ENCODE measurements at places on chromosomes 1 and 21. TPM values are rescaled to one million over a fixed set of nuclear protein-coding genes. Genes with fewer than 3 reads are reported as not detected.

LAPTM5 gene
- total RNA-seq = 153 TPM

TNFRSF4 gene
- total RNA-seq = 305 TPM

TDRD10 gene
- total RNA-seq = not detected

GRCh38 chr1:77631751-77632150 lies 50.7 kb downstream of the ZZZ3 start:
- no peak overlapping the region for H3K27ac ChIP-seq
- H3K36me3 ChIP-seq = peaks cover 22% of the 10 kb centered on the region
- H3K4me1 ChIP-seq = peaks cover 5% of the 10 kb centered on the region
- H3K27me3 ChIP-seq = no peaks in the 10 kb centered on the region
- DNase-seq = no peak

GRCh38 chr21:45322231-45322959 lies 34.7 kb upstream of the POFUT2 start:
- H3K4me3 ChIP-seq = no peak overlapping the region
- no peaks in the 10 kb centered on the region for H3K36me3 ChIP-seq
- no peak for DNase-seq
- H3K4me1 ChIP-seq = no peaks in the 10 kb centered on the region

DNA sequence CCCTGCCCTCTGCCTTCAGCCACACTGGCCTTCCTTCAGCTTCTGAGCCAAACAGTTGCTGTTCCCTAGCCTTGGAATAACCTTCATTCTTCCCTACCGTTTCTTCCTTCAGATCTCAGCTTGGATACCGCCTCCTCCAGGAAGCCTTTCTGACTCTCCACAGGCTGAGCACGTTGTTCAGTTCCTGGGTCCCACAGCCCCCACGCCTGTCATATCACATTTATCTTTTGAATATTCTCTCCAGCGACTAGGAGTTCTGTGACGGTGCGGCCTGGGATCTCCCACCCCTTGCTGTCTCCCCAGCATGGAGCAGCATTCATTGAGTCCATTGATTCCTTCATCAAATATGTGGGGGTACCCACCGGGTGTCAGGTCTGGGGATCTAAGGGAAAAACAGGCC lies 39.2 kb downstream of the EPHA2 start:
- H3K27ac ChIP-seq = no peak overlapping the region
- no peaks in the 10 kb centered on the region for H3K36me3 ChIP-seq
- peaks cover 13% of the 10 kb centered on the region for H3K27me3 ChIP-seq
- DNase-seq = peak; percentile 41
- H3K4me3 ChIP-seq = no peak overlapping the region

GRCh38 chr1:199858171-199858570 lies 169.3 kb upstream of the NR5A2 start:
- peaks cover 6% of the 10 kb centered on the region for H3K4me1 ChIP-seq
- no peak overlapping the region for H3K27ac ChIP-seq
- DNase-seq = no peak
- H3K27me3 ChIP-seq = peaks cover 22% of the 10 kb centered on the region
- no peak overlapping the region for H3K4me3 ChIP-seq
- no peaks in the 10 kb centered on the region for H3K36me3 ChIP-seq

DNA sequence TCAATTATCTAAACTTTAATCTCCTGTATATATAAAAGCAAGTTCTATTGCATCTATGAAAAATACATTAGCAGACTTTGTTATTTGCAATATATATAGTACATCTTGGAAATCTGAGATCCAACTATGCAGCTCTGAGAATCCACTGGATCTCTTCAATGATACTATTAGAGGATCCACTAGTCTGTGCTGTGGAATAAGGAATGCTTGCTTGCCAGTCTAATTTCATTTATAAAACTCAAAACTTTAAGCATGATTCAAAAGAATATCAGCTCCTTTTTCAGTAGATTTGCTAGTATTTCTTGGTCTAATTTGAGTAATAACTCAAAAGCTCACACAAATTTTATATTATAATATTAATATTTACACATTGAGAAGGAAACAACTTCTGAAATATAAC lies 115.1 kb downstream of the SPATA6 start:
- no peak for DNase-seq
- H3K4me1 ChIP-seq = no peaks in the 10 kb centered on the region
- no peak overlapping the region for H3K27ac ChIP-seq
- H3K4me3 ChIP-seq = no peak overlapping the region
- H3K27me3 ChIP-seq = peaks cover 7% of the 10 kb centered on the region

GRCh38 chr21:27674041-27674615 lies 707.2 kb upstream of the ADAMTS5 start:
- H3K27ac ChIP-seq = no peak overlapping the region
- H3K36me3 ChIP-seq = no peaks in the 10 kb centered on the region
- H3K4me1 ChIP-seq = no peaks in the 10 kb centered on the region
- H3K27me3 ChIP-seq = no peaks in the 10 kb centered on the region

GRCh38 chr21:28152732-28153131 lies 839.9 kb downstream of the LTN1 start:
- H3K27me3 ChIP-seq = no peaks in the 10 kb centered on the region
- H3K4me1 ChIP-seq = no peaks in the 10 kb centered on the region
- H3K27ac ChIP-seq = no peak overlapping the region

DNA sequence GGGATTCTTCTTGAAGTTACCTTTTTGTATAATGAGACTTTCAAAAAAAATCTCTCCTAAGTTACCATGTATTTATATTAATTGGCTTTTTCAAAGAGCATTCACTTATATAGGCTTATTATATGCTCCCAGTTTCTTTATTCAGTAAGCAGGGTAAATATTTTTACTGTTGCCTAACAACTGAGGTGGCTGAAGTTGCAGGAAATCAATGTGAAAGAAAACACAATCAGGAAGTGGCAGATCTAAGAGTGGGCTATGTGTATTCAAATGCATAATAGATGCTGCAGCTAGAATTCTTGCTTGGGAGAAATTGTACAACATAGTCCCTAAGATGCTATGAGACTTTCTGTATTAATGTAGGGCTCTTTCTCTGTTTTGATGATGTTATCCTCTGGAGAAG lies 606.9 kb downstream of the NUF2 start:
- no peak for DNase-seq
- peaks cover 6% of the 10 kb centered on the region for H3K4me1 ChIP-seq
- H3K27ac ChIP-seq = no peak overlapping the region
- H3K36me3 ChIP-seq = no peaks in the 10 kb centered on the region
- H3K4me3 ChIP-seq = no peak overlapping the region

GRCh38 chr1:228387321-228387720 lies 19.3 kb downstream of the TRIM11 start:
- H3K27ac ChIP-seq = no peak overlapping the region
- DNase-seq = no peak
- H3K4me1 ChIP-seq = peaks cover 1% of the 10 kb centered on the region
- H3K27me3 ChIP-seq = no peaks in the 10 kb centered on the region

DNA sequence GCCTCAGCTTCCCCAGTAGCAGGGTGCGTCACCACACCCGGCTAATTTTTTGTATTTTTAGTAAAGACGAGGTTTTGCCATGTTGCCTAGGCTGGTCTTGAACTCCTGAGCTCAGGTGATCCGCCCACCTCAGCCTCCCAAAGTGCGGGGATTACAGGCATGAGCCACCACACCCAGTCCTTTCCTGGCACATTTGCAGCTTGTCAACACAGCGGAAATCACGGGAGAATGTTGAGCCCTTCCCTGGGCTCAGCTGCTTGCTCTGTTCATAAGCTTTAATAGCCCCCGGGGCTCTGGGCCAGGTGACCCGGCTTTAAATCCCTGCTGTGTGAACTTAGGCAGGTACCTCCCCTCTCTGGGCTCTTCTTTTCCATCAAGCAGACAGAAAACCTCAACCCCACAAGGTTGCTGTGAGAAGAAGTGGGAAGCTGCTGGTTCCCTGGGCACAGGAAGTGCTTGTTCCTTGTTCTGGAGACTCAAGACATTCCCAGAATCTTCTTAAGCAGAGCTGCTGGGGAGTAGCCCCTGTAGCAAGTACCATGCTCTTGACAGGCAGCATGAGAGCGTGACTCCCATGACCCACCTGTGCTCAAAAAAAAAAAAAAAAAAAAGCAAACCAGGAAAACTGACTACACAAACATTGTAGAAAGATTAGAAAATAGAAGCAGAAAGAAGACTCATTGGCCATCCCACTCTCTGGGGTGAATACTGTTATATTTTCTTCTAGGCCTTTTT lies 14.5 kb upstream of the SELENON start:
- DNase-seq = no peak
- H3K27ac ChIP-seq = no peak overlapping the region
- H3K27me3 ChIP-seq = no peaks in the 10 kb centered on the region
- no peaks in the 10 kb centered on the region for H3K36me3 ChIP-seq

GRCh38 chr1:100359139-100359538 lies 6.8 kb downstream of the CDC14A start:
- no peak for DNase-seq
- peaks cover 8% of the 10 kb centered on the region for H3K36me3 ChIP-seq
- no peak overlapping the region for H3K27ac ChIP-seq

DNA sequence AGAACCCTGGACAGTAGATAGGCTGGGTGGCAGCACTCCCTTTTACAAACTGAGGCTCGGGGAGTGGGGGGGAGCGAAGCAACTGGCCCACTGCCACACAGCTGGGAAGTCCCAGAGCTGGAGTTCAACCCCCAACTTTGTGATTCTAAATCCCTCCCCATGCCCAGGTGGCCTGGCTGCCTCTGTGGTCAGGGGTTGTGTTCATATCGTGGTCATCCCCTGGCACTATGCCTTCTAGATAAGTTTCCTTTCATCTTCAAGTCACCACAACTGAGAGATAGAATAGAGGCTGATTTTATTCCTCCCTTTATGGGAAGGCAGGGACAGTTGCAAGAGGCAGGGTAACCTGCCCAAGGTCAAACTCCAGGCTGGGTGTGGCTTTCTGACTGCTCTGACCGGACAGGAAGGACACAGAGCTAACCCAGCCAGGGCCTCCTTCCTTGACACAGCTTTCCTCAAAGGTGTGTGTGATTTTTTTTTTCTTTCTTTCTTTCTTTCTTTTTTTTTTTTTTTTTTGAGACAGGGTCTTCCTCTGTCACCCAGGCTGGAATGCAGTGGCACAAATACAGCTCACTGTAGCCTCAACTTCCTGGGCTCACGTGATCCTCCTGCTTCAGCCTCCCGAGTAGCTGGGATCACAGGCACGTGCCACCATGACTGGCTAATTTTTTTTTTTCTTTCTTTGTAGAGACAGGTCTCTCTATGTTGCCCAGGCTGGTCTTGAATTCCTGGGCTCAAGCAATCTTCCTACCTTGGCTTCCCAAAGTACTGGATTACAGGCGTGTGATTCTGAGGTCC lies 18.4 kb upstream of the TNFRSF1B start:
- peak overlapping the region; percentile 75 for H3K4me3 ChIP-seq
- DNase-seq = no peak
- H3K27ac ChIP-seq = peak overlapping the region; percentile 99
- H3K27me3 ChIP-seq = no peaks in the 10 kb centered on the region
- peaks cover 9% of the 10 kb centered on the region for H3K36me3 ChIP-seq

DNA sequence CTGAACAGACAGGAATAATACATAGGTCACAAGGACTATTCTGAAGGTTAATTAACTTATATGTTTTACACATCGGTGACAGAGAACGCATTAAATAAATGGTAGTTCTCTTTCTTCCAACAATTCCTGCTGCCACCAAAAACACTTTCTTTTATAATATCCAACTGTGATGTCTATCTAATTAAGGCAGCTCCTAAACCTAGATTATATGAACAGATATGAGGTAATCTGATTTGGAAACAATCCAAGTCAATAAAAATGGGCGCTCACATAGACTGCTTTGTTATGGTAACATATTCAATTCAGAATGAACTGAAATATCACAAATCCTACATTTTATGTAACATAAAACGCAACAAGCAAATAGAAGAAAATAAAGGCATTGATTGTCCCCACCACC lies 16.0 kb downstream of the CYYR1 start:
- no peaks in the 10 kb centered on the region for H3K27me3 ChIP-seq
- H3K36me3 ChIP-seq = no peaks in the 10 kb centered on the region
- H3K27ac ChIP-seq = no peak overlapping the region
- no peaks in the 10 kb centered on the region for H3K4me1 ChIP-seq
- no peak for DNase-seq

All from natural killer cell treated with Interleukin-12 subunit alpha and Interleukin-12 subunit beta and Interleukin-15 and Interleukin-18, amount 100 ng/mL, for 72 hours (primary cell).